ENCODE measurements at places on chromosomes 12 and 14.

GRCh38 chr14:61498303-61498702 is 176.9 kb downstream of the PRKCH start:
- no peak for DNase-seq

GRCh38 chr14:81330619-81331122 is 69.5 kb downstream of the STON2 start:
- no peak for DNase-seq

DNA sequence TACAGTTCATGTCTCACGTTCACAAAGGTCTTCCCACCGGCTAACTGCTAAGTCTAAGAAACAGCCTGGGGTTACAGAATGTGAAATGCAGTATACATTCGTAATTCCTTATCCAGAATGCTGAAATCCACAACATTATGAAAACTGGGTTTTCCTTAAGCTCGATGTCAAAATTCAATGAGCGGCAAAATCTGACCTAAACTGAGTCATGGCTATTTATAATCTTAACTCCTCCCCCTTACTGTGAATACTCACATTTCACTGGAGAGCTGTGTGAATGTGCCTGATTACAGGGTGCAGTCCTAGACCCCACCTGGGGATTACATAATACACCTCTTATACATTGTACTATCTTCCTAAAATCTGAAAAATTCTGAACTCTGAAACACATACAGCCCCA is 35.3 kb downstream of the STX2 start:
- DNase-seq, result no peak

DNA sequence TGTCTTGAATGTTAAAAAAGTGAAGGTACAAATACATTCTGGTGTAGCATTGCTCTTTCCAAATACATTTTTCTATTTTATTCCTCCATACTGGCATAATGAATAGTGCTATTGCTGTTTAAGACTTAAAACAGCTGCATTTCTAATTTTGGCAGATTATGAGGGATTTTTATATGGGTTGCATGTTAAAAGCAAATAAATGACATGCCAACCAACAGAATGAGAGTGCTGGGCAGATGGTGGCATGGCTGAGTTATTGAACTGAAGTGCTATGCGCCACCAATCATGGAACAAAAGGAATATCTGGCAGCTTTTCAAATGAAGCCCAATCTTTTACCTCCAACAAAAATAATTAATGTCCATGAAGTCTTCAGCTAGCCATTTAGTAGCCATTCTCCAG is 215.0 kb downstream of the PRKD1 start:
- no peak for DNase-seq

- DNase-seq, result no peak
Measured at GRCh38 chr14:86787717-86788116, 1205.3 kb downstream of the GALC start.
